ENCODE measurements at places on chromosomes 5 and 9.

- no peak for DNase-seq
Observed at GRCh38 chr5:134227259-134227658, 1.4 kb upstream of the PPP2CA start.

- DNase-seq, result peak; percentile 84
Observed at GRCh38 chr5:9468060-9468388, 77.9 kb downstream of the SEMA5A start.

- DNase-seq, result no peak
Observed at GRCh38 chr5:133730866-133731265, 118.5 kb upstream of the FSTL4 start.

- DNase-seq, result no peak
Observed at GRCh38 chr5:133475986-133476385, 136.4 kb downstream of the FSTL4 start.

DNA sequence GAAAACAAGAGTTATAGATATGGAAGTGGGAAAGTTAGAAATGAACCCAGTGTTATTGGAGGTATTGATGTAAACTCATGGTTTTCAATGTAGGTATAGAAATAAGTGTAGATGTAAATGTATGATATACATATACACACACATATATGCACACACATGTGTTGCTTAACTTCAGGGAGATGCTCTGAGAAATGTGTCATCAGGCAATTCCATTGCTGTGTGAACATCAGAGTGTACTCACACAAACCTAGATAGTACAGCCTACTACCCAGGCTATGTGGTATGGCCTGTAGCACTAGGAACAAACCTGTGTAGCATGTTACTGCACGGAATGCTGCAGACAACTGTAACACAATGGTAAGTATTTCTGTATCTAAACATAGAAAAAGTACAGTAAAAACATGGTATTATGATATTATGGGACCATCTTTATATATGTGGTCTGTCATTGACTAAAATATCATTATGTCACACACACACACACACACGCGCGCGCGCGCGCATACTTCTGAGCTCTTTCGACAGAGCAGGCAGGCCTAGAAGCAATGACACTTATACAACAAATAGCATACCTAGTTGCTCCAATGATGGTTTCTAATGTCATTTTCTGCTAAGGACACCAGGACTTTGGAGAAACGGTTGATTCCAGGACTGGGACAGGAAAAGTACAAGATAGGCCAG is 86.6 kb downstream of the MACROH2A1 start:
- peak; percentile 10 for DNase-seq

GRCh38 chr5:153960269-153961215 is 78.2 kb downstream of the FAM114A2 start:
- DNase-seq, result no peak

- DNase-seq, result no peak
Observed at GRCh38 chr9:136141682-136142413, 23.2 kb upstream of the TMEM250 start.

GRCh38 chr9:22817181-22817580 is 370.6 kb downstream of the DMRTA1 start:
- DNase-seq, result no peak

DNA sequence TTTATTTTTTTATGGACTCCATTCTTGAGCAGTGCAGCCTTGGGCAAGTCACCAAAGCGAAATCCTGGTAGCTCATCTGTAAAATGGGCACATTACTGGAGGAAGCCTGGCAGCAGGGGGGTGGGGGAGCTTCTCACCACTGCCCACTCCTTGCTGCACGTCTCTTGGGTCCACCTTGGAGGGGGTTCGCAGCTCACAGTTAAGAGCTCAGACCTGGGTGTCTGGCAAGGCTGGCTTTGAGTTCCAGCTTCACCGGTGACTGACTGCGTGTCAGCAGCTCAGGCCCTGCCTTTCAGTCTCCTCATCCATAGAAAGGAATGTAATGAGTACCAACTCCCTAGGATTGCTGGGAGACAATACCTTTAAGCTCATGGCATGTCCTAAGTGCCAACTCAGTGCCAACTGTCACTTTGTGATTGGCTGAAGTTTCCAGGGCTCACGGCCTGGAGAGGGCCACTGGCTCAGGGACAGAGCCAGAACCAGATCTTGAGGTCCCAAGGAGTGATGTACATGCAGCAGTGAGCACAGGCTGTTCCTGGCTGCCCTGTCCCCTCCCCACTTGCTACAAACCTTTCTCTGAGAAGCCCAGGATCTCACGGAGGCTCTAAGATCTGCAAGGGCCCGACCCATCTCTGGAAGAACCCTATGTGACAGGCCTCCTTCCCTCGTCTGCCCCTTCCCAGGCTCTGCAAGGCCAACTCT is 72.9 kb downstream of the C9orf50 start:
- DNase-seq, result no peak

- DNase-seq, result no peak
Observed at GRCh38 chr5:64599226-64599625, 91.1 kb upstream of the SHISAL2B start.

- DNase-seq, result peak; percentile 6
Observed at GRCh38 chr9:136059851-136060670, 35.0 kb downstream of the NACC2 start.

DNA sequence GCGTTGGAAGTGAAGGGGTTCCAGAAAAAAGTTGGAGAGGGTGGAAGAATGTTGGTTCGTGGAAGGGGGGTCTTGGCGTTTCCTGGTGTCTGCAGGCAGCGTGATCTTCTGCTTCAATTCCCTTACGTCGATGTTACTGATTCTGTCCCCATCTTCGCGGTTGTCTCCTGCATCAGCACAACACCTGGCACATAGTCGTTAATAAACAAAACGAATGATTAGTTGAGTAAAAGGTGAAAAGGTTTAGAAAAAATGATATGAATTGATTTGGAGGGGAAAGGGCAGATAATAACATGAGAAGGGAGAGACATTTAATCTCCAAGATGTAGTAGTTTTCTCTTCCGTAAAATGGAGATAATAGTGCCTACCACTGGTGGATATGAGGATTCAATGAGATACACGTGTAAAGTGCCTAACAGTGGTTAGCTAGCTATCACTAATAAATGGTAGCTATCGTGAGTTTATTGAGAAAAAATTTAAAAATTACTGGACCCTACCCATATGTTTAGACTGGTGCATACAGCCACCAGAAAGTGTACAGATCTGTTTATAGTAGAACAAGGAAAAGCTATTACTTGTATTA is 556 bp downstream of the MTREX start:
- DNase-seq, result peak; percentile 19

- peak; percentile 83 for DNase-seq
Observed at GRCh38 chr5:75335952-75336614, 937 bp upstream of the HMGCR start.

DNA sequence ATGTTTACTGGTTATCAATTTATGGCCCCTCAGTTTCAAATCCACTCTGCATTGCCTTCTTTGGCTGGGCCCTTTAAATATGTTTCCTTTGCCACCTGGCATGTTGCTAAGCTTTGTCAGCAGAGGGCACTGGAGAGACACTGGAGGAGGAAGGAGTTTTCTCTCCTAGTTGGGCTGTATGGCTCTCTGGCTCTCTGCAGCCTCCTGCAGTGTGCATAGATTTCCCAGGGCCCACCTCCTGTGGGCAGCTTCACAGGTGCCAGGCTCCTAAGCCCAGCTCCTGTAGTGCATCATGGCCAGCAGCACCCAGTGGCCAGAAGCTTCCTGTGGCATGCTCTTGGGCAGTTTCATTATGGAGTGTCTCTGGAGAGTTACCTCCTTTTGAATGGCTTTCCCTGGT is 23.3 kb downstream of the CAVIN4 start:
- DNase-seq, result peak; percentile 74

GRCh38 chr9:82117026-82117811 is 128.6 kb downstream of the SPATA31D1 start:
- DNase-seq, result no peak

- DNase-seq, result no peak
Observed at GRCh38 chr5:78758169-78758839, 109.7 kb upstream of the LHFPL2 start.

GRCh38 chr9:134391319-134392231 is 65.3 kb downstream of the RXRA start:
- DNase-seq, result no peak

DNA sequence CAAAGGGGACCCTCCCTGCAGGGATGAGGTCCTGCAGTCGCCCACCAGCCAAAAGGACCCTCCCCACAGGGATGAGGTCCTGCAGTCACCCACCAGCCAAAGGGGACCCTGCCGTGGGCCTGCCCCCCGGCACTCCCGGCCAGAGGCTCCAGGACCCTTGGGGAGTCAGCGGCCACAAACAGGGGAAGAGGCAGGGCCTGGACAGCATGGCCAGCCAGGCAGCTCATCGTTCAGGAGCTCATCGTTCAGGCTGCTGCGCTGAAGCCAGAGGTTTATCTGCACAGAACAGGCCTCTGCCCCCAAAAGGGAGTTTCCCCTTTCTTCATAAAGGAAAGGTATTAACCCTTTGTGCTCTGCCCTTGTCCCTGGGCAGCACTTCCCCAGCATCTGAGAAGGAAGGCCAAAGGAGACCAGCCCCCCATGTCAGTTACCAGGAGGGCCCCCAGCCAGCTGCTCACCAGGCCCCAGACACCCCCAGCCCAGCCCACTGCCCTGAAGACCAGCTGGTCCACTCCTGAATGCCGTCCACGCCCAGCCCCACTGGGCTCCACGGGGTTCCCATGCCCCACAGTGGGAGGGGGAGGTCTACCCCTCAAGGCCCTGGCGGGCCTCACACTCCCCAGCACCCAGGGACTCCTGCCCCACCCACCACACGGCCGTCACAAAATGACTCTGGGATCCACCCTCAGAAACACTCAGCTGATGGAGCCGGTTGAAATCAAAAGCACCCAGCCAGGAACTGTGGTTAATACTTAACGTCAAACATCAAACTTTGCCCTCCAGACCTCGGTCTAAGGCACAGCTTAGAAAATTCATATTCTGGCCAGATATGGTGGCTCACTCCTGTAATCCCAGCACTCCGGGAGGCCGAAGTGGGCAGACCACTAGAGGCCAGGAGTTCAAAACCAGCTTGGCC is 6.3 kb downstream of the SLC12A7 start:
- no peak for DNase-seq

- no peak for DNase-seq
Observed at GRCh38 chr5:10602031-10602806, 38.3 kb downstream of the ANKRD33B start.

DNA sequence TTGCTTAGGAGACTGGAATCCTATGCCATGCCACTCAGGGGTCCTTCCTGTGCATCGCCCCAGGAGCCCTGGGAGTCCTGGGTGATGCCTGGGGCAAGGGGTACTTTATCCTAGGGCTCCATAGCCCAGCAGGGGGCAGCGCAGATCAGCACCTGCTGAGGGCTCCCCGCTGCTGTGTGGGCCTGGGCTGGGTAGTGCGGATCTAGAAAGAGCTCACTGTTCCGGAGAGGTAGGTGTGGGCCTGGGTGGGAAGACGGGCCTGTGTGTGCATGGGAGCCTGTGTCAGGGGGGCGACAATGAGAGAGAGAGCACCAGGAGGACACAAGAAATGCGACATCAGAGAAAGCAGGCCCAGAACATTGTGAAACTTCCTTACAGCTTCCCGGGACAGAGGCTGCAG is 11.4 kb upstream of the DAB2IP start:
- DNase-seq, result peak; percentile 27

DNA sequence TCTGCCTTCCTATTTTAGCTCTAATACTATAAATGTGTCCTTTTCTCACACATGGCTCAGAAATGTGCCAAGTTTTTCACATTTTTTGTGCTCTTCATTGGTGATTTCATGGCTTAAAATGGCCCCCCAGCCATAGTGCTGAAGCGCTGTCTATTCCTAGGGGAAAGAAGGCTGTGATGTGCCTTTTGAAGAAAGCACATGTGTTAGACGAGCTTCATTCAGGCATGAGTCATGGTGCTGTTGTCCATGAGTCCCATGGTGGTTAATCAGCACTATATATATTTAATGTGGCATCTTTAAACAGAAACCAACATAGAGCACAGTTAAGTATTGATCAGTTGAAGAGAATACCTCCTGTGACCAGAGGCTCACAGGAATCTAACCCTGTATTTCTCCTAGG is 55.8 kb downstream of the PDE8B start:
- DNase-seq, result peak; percentile 63

DNA sequence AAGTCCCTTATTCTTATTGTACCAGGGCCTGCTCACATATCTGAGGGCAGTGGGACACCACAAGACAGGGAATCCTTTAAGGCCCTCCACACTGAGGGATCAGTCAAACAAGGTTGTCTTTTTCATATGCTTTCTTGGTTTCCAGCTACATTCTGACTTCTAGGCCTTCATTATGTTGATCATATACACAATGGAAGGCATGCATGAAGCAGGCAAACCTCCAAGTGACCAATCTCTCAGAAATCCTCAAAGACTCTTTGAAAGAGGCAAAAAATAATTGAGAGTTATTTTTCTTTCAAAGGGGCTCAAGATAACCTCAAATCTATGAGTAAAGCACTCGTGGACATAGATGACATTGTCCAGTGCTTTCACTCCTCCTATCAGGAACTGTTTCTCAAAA is 1195.9 kb upstream of the ACO1 start:
- DNase-seq, result no peak

- no peak for DNase-seq
Observed at GRCh38 chr5:40976041-40976440, 66.7 kb downstream of the C7 start.

DNA sequence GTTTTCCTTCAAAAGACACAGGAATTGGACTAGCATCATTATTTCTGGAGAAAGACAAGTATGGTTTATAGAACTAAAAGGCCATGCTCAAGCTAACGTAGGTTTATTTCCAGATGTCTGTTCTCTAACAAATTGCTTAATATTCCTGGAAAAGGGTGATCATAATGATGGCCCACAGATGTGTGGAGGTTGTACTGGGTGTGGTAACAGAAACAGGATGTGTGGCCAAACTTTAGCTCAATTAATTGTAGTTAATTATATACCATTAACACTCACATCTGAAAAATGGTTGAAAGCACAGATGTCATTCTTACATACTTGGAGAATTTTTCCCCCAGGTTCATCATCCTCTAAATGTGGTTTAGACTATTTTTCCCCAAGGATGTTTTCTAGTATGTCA is 292.7 kb upstream of the RASA1 start:
- DNase-seq, result peak; percentile 26

DNA sequence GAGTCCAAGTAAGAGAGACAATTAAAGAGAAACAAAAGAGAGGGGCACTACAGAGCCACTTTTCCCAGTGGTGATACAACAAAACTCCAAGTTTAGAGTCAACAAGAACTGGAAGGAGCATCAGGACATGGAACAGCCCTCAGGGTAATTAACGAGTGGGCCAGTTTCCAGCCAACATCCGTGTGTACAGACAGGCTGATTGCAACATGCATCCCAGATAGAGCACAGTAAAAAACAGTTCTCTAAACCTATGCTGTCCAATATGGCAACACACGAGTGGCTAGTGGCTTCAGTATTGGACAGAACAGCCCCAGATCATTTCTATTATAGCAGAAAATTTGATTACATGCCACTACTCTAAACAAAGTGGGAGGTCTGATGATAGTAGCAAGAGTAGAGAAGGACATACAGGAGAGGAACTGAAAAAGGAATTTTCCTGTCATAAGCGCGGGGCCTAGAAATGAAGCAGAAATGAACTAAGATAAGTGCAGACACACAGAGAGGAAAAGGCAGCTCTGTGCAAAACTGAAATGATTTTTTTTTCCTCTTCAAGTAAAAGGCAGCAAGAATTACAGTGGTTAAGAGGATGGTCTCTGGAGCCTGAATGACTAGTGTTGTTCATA is 175.6 kb upstream of the CCNG1 start:
- DNase-seq, result no peak

Data from cardiac fibroblast (primary cell).